ENCODE measurements at places on chromosomes 2 and 18. TPM values are rescaled to one million over a fixed set of nuclear protein-coding genes. Genes with fewer than 3 reads are reported as not detected.

CNNM3 gene
- 14.7 TPM for total RNA-seq

CENPA gene
- 0.49 TPM for total RNA-seq

NEDD4L gene
- 37.6 TPM for total RNA-seq

CBLN2 gene
- total RNA-seq, result 0.14 TPM

POTEJ gene
- total RNA-seq, result not detected

ADGRF3 gene
- 0.07 TPM for total RNA-seq

MALT1 gene
- total RNA-seq, result 9.1 TPM

FNDC4 gene
- total RNA-seq, result 115 TPM

NEU2 gene
- total RNA-seq, result not detected

GREB1L gene
- 1.4 TPM for total RNA-seq

TRIM54 gene
- total RNA-seq, result 10.8 TPM

EXOC6B gene
- 39.4 TPM for total RNA-seq

CCDC93 gene
- total RNA-seq, result 34.8 TPM

OXER1 gene
- 1.8 TPM for total RNA-seq

TTLL4 gene
- total RNA-seq, result 31.1 TPM

SULT1C4 gene
- total RNA-seq, result 0.86 TPM

CAPN10 gene
- total RNA-seq, result 21.0 TPM

ABCG8 gene
- total RNA-seq, result 0.44 TPM

SKOR2 gene
- not detected for total RNA-seq
